ENCODE measurements at places on chromosomes 13 and 19.
A peak's percentile ranks its signal among the peaks of the same experiment; 100 is the strongest.

- no peak for DNase-seq
Measured at GRCh38 chr19:48237057-48237456, 18.7 kb downstream of the CARD8 start.

DNA sequence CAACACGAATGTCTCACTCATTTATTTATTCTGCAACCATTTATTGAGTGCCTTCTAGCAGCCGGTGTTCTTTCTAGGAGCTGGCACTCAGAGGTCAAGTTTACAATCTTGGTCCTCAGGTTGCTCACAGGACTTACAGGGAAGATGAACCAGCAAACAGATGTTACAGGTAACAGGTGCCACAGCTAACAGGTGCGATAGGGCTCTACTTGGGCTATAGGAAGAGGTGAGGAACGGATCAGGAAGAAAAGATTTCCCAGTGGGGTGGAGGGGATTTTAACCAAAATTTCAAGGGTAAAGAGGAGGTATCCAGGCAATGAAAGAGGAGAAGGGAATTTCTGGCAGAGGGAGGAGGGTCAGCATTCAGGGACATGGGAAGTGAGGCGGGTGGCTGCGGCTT lies 87.3 kb upstream of the FARP1 start:
- DNase-seq, result no peak

DNA sequence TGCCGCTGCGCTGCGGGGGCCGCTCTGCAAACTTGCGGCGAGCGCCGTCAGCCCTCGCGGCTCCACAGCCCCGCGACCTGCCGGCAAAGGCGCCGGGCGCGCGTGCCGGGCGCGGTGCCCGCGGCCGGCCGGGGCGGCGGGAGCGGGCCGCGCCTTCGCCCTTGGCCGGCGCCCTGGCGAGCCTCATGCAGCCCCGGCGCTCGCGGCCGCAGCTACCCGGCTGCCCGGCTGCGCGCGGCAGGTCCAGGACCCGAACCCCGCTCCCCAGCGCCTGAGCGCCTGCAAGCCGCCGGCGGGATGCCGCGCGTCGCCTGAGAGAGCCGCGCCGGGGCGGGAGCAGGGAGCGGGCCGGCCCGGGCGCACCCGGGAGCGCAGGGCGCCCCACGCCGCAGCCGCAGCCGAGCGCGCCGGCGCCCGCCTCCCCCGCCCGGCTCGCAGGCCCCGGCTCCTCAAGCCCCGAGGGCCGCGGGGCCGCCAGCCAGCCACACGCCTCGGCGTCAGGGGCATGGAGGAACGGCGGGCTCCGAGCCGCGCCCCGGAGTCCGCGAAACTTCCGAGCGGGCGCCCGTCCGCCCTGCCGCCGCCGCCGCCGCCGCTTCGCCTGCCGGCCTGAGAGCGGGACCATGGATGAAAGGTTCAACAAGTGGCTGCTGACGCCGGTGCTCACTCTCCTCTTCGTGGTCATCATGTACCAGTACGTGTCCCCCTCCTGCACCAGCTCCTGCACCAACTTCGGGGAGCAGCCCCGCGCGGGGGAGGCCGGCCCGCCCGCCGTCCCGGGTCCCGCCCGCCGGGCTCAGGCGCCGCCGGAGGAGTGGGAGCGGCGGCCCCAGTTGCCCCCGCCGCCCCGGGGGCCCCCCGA lies 564 bp downstream of the HS6ST3 start:
- peak; percentile 67 for DNase-seq

GRCh38 chr19:30807278-30807677 lies 435.1 kb downstream of the ZNF536 start:
- no peak for DNase-seq

DNA sequence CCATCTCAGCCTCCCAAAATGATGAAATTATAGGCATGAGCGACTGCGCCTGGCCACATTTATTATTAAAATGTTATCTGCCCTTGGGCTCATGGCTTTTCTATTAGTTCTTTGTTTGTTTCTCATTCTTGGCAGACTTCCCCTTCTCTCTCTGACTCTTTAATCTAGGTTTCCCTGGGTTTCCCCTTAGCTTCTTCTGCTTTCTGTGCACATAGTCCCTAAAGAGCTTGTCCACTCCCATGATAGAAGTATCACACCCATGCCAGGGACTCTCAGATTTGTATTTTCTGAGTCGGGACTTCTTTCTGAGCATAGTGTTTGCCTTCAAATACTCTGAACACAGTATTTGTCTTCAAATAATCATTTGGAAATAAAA lies 38.6 kb upstream of the ITM2B start:
- no peak for DNase-seq

DNA sequence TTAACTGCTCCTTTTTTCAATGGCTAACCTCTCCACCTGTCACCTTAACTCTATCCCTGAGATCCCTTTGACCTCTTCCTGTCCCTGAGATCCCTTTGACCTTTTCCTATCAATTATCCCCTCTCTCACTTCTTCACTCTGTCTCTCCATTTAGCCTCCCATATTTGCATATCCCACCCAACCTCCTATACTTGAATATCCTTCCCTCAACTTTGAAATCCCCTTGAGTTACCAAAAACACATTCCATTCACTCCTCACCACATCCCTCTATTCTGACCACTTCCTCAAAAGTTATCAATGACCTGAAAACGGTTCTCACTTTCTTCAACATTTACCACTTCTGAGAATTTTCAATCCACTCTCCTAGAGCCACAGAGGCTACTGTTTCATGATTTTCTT lies 3.0 kb downstream of the MYCBP2 start:
- no peak for DNase-seq

DNA sequence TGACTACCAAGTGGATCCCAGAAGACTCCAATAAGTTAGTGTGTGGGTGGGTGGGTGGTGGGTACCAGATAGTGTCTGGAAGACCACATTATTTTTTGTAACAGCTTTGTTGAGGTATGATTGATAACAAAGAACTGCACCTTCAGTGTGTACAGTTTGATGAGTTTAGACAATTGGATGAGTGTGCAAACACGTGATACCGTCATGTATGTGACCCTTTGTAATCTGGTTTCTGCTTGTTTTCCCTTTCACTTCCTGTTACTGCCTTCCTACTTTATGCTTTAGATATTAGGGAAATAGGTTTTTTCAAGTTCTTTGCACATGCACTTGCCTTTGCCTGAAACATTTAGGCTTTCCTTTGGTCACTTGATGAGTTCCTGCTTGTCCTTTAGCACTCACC lies 8.5 kb downstream of the RPL21 start:
- DNase-seq, result no peak

DNA sequence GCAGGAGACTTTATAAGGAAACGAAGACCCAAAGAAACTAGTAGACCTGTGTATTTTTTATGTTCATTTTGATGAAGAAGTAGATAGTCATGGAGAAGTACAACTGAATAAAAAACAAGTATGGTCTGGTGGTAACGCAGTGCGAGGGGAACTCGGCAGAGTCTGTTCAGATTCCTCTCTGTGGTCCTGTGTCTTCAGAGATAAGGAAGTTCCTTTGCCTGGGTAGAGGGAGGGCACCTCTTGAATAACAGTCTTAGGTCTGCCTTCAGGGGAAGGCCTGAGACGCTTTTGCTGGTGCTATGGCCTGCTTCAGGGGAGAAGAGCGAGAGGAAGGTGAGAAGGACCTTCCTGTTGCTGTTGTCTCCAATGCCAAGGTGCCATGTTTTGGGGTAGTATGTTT lies 25.9 kb upstream of the SLC46A3 start:
- no peak for DNase-seq

Data from right kidney (tissue), 9 donors.